ENCODE measurements at places on chromosomes 5 and 9.

DNA sequence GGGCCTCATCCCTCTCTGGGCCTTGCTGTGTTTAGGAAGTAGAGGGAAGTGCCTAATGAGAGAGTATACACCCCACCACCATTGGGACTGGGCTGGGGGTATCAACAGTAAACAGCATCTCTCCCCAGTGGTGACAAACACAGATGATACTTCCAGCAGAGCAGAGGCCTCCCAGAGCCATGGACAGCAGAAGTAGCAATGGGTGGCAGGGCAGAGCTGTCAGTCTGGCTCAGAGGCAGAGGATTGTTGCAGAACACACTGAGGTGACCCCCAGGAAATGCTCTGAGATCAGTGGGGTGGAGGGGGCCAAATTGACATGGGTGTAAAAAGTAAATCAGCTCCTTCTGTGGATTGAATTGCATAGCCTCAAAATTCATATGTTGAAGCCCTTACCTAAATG lies 12.1 kb upstream of the P4HA2 start:
- no peak for DNase-seq

DNA sequence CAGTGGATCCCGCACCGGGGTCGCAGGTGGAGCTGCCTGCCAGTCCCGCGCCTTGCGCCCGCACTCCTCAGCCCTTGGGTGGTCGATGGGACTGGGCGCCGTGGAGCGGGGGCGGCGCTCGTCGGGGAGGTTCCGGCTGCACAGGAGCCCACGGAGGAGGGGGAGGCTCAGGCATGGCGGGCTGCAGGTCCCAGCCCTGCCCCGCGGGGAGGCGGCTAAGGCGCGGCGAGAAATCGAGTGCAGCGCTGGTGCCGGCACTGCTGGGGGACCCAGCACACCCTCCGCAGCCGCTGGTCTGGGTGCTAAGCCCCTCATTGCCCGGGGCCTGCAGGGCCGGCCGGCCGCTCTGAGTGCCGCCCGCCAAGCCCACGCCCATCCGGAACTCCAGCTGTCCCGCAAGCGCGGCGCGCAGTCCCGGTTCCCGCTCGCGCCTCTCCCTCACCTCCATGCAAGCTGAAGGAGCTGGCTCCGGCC lies 120.6 kb upstream of the MEF2C start:
- DNase-seq: no peak

GRCh38 chr9:111683392-111683791 lies 22.0 kb downstream of the GNG10 start:
- no peak for DNase-seq

DNA sequence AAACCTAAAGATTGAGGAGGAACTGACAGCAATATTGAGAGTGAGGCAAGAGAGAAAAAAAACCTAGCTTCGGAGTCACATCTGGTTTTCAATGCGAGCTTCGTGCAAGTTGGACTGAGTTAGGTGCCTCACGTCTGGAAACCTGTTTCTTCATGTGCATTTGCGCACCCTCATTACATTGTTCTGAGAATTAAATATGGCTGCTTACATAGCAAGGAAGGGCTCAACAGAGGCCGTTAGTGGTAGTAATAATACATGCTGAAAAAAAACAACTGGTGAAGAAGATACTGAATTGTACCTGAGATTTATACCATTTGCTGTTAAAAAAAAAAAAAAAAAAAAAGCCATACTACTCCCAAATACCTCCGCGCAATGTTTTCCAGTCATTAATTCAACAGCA lies 18.6 kb downstream of the DNAJA1 start:
- DNase-seq: no peak

- peak; percentile 51 for DNase-seq
Observed at GRCh38 chr9:2271426-2271825, 256.3 kb downstream of the SMARCA2 start.

DNA sequence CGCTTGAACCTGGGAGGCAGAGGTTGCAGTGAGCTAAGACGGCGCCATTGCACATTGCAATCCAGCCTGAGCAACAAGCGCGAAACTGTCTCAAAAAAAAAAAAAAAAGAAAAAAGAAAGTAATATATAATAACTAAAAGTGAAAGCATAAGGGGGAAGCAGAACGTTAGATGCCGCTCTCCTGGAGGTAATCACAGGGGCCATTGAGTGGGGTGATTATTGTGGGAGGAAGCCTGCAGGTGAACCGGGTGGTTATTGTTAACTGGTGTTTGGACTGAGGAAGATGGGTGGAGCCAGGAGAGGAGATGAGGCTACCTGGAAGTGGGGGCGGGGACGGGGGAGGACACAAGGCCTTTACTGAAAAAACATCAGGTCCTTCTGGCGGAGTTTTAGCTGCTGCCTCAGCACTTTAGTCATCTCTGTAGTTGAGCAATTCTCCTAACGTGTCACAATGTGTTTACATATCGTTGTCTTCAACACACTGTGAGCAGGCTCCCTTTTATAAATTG lies 5.3 kb upstream of the TJP2 start:
- peak; percentile 58 for DNase-seq

GRCh38 chr5:18008940-18009339 lies 374.7 kb downstream of the TAF11L14 start:
- no peak for DNase-seq

DNA sequence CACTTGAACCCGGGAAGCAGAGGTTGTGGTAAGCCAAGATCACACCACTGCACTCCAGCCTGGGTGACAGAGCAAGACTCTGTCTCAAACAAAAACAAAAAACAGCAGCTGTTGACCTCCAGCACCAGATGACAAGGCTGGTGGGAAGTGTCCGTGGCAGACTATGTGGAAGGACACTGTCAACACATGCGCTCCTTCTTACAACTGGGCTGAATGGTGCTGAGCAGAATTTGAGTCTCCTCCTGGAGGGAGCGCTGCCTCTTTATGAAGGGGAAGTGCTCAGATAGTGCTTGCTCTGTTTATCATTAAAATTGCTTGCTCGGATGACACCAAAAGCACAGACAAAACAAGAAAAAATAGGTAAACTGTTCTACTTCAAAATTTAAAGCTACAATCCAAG lies 9.2 kb upstream of the CFAP157 start:
- no peak for DNase-seq

- DNase-seq: no peak
Observed at GRCh38 chr5:945691-946551, 53.2 kb downstream of the TRIP13 start.

DNA sequence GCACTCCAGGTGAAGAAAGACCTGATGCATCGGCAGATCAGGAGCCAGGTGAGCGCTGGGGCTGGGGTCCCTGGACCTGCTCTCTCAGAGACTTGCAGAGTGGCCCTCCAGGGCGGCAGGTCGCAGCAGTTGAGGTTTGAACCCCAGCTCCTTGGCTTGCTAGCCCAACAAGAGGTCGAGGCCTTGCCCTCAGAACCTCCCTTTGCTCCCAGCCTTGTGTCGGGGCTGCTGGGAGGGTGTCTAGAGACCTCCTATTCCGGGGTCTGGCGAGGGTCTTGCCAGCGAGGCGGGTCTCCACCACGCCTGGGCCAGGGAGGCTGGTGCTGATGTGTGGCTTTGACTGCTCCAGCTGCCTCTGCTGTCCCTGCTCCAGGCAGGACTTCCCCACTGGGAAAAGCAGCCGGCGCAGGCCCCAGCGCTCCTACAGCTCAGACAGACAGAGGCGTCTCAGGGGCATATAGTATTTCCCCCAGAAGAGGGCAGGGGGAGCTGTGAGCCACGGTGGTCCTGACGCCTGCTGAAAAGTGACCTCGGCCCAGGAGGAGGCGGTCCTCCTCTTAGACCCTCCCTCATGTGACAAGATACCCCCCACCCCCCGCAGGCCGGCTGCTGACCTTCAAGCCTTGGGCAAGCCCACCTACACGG lies 38.3 kb downstream of the LRSAM1 start:
- no peak for DNase-seq

- no peak for DNase-seq
Observed at GRCh38 chr9:134950386-134951210, 32.9 kb upstream of the FCN1 start.

DNA sequence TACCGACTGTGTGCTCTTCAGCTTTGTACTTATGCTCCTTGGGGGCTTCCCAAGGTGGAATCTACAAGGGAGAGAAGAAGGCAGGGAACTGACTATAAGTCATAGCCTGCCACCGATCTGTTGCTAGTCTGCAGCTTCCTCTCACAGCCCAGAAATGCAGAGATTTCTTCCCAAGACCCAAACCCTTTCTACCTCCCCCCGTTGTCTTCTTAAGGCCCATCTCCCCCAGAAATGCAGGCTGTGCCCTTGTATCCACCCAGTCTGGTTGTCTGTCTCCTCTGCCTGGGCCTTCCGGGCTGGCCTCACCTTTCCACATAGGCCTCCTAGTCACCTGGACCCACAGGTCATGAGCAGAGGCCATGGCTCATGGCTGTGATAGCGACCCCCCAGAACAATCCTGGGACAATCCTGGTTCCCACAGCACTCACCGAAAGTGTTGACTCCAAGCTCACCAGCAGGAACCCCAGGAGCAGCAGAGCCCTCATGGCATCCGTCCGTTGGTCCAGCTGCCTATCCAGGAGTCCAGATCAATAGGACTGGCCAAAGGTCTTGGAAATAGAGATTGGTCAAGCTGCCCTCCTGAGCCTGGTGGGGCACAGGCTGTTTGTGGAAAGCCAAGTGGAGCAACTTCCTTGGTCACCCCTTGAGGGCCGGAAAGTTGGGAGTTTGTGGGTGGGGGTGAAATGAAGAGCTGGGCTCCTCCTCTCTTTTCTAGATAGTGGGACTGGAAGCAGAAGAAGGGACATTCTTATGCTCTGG lies at the start of gene F12:
TSS of gene F12 (minus strand) at position 522 of the 759 bp plus-strand sequence. CDS start at position 485, 37 bp downstream.
- DNase-seq: no peak
